ENCODE measurements at places on chromosomes 5 and 9. TPM values are rescaled to one million over a fixed set of nuclear protein-coding genes. Genes with fewer than 3 reads are reported as not detected.
A peak's percentile ranks its signal among the peaks of the same experiment; 100 is the strongest.

The PCDHA10 gene
- total RNA-seq: 18.3 TPM

The IFNB1 gene
- total RNA-seq: not detected

The NEUROG1 gene
- not detected for total RNA-seq

The NIPBL gene
- total RNA-seq: 85.6 TPM

The SLC4A9 gene
- 0.58 TPM for total RNA-seq

The CCL28 gene
- not detected for total RNA-seq

The HAVCR2 gene
- 0.62 TPM for total RNA-seq

The RRAGA gene
- 53.3 TPM for total RNA-seq

The SV2C gene
- total RNA-seq: 0.27 TPM

The PHF24 gene
- 0.29 TPM for total RNA-seq

DNA sequence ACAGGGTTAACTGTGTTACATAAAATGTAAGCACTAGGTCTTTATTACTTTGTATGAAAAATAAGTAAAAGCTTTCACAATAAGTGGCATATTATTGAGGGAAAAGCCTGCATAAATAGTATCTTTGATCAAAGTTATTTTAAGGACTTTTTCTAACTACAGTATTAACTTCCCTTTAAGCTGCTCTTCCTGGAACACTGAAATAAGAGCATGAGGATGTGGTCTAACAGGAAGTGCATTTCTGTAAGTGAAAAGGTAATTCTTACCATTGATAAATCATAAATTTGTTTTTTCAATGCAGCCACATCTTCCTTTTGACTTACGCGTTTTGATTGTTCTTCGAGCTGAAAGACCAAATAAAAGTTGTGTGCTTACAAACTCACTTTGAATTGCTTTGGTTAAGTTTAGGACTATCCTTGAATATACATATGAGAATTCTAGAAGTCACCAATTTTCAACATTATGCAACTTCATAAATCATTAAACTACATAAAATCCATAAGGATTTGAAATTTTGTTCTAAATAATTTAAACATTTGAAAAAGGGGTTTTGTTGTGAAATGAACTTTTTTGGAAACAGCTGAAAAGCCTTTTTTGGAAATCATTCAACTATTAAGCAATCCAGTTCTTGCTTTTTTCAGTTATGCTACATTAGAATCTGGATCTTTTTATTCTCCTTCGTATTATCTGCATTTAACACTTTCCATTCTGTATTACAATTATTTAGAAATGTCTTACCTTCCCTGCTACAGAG lies 50.6 kb downstream of the RASEF start:
- DNase-seq: no peak

GRCh38 chr9:88828018-88828417 lies 163.2 kb upstream of the S1PR3 start:
- no peak for DNase-seq

- DNase-seq: no peak
These were observed 693.3 kb downstream of the DTWD2 start for GRCh38 chr5:118295045-118295444.

GRCh38 chr9:1404940-1405339 lies 354.8 kb downstream of the DMRT2 start:
- DNase-seq: no peak

DNA sequence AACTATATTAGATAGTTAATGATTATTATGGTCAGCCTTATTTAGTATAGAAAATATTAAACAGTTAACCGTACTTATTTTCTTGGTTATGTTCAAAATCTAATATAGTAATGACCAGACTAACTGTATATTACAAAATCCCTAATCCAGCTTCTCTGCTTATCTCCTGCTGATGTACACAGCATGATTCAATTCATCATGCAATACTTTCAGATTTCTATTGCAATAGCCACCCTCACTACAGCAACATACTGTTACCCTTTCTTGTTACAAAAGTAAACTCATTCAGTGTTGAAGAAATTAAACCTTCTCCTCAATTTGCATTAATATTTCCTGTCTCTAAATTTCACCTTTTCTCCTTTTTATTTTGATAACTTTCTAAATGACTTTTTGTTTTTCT lies 1375.0 kb upstream of the NUDT12 start:
- no peak for DNase-seq

- no peak for DNase-seq
These were observed 280.1 kb downstream of the HSPA4 start for GRCh38 chr5:133331941-133332340.

GRCh38 chr5:168291964-168292785 lies 730 bp downstream of the WWC1 start:
- DNase-seq: peak; percentile 37

- DNase-seq: no peak
These were observed 473.1 kb downstream of the DIRAS2 start for GRCh38 chr9:90169490-90169889.

GRCh38 chr9:85172001-85172978 lies 502.8 kb downstream of the NTRK2 start:
- no peak for DNase-seq

DNA sequence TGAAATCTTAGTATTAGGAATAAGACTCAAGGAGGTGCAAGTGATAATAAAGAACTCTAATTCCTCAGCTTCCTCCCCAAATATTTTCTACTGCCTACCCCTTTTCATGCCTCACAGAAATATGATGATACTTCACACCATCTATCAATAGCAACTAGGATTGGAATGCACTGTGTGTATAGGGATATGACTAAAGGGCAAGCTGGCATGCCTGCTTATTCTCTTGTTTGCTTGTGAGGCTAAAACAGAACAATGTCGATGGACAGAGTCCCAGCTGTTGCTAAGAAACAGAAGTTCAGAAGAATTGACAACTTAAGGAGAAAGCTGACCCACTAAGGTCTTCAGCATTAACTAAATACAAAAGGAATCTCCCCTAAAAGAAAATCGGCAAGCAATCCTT lies 9.7 kb upstream of the CHD1 start:
- DNase-seq: no peak

- DNase-seq: no peak
These were observed 31.1 kb upstream of the CCDC180 start for GRCh38 chr9:97276310-97276852.

DNA sequence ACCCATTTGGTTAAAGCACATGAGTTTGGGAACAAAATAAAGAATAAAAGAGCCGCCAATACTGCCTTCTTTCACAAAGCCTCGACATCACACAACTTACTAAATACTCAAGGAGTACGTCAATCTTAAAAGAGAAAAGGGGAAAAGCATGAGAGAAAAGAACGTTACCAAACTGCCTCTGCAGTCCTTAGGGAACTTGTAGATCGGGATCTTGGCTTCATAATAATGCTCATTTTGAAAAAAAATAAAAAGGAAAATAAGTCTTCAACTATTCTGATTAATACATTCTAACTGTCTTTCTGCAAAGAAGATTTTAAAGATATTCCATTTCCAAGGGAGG lies 618.4 kb downstream of the PDE4D start:
- no peak for DNase-seq

DNA sequence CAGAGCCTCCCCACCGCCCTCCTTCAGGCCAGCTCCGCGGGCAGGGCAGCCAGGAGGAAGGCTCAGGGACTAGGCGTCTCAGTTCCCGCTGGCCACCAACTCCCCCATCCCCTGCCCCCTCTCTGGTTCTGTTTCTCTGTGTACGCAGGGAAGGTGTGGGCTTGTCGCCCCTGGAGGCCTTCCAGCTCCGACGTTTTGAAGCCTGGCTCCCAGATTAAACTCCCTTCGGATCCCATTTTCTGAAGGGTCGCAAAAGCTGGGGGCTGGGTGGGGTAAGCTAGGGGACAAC lies 346 bp downstream of the ATOX1 start:
- no peak for DNase-seq

DNA sequence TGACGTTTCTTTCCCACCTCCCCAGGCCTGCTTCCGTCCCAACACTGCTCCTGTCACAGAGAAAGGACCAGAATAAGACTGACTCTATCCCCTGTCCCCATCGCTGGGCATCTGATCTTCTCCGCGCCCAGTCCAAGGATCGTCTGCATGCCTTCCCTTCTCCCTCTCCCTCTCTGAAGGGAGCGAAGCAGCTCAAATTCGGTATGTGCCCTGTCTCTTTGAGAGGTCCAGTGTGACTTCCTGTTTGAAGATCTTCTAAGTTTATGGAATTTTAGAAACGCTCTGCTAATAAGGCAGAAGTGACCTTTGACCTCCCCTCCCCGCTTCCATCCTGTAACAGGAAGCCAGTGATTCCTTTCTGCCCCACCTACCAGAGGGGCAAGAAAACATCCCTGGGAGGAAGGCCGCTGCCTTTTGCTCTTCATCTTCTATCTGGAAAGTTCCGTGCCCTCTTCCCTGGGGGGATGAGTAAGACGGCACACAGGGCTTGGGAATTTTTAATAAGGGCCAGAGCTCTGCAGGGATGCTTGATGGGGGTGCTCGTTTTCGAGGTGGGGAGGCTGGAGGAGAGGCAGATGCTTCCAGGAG lies 40.7 kb upstream of the RNU6ATAC start:
- no peak for DNase-seq

DNA sequence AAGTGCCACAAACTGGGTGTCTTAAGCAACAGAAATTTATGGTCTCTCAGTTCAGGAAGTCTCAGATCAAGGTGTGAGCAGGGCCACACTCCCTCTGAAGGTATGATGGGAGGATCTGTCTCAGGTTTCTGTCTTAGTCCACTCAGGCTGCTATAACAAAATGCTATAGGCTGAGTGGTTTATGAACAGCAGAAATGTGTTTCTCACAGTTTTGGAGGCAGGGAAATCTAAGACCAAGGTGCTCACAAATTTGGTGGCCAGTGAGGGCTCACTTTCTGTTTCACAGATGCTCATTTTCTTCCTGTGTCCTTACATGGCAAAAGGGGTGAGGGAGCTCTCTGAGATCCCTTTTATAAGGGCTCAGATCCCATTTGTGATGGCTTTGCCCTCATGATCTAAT lies 281.4 kb downstream of the CWC27 start:
- DNase-seq: no peak

GRCh38 chr5:56100439-56101176 lies 105.8 kb upstream of the IL6ST start:
- DNase-seq: no peak

DNA sequence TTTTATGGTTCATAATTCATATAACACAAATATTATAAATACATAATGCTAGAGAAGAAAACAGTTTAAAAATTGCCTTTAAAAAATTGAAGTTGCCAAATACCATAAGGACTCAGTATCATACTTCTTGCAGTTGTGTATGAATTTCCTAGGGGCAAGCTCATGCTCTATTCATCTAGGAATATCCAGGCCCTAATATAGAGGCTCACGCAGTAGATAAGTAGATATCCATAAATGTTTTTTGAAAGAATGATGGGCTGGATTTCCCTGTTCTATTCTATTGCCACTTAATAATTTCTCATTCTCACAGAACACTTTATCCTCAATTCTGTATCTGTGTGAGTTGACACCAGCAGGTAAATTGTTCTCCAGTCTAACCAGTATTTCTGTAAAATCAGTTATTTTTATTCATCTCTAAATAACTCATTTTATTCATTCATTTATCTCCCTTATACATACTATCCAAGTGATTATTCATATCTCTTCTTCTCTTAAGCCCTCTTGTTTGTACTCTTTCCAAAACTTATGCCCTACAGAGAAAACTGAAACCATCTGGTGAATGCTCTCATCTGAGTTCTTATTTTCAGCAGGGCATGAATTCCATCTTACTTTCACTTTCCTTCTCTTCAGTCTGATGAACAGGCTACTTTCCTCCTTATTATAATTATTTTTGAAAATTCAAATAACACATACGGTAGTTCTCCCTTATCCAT lies 97.1 kb downstream of the SLC44A1 start:
- DNase-seq: no peak

DNA sequence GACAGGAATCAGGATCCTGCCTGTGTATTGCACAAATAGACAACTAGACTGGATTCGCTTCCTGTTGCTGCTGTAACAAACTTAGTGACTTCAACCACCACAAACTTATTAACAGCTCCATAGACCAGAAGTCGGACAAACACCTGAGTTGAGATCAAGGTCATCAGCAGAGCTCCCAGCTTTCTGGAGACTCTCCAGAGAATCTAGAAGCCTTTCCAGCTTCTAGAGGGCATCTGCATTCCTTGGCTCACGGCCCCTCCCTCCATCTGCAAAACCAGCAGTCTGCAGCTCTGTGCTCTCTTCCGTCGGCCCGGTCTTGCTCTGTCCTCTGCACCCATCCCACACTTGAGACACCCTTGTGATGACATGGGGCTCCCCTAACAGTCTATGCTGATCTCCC lies 99.1 kb downstream of the KCNT1 start:
- DNase-seq: no peak

DNA sequence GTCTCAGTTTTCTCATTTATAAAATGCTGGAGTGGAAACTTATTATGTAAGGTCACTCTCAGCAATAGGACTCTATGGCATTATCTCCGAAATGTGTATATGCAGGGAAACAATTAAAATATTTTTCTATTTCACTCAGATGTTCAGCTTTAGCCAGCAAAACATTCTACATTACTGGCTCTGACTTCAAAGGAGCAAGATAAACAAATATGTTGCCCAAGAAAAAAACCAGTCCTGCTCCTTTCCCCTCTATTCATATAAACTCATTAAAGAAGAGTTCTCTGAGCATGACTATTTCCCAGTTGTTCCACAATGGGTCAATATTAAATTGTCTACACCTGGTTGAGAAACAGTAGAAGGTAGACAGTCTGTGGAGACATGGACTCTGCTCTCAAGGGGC lies 155.0 kb downstream of the NPR3 start:
- DNase-seq: no peak

DNA sequence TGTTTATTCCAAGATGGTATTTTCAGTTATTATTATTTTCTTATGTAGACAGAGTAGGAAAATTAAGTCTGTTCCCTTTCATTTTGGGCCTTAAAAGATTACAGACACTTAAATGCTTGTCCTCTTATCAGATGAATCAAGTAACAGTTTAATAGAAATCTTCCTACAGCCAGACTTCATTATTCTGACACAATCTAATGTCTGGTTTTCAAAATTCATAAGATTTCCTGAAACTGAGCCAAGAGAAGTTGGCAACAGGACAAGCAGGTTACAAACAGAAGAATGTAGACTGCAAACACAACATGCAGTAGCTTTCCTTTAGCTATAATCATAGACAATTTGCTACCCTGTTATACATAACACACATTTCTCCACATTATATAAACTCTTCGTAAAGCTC lies 130.5 kb downstream of the FBXL17 start:
- DNase-seq: no peak

DNA sequence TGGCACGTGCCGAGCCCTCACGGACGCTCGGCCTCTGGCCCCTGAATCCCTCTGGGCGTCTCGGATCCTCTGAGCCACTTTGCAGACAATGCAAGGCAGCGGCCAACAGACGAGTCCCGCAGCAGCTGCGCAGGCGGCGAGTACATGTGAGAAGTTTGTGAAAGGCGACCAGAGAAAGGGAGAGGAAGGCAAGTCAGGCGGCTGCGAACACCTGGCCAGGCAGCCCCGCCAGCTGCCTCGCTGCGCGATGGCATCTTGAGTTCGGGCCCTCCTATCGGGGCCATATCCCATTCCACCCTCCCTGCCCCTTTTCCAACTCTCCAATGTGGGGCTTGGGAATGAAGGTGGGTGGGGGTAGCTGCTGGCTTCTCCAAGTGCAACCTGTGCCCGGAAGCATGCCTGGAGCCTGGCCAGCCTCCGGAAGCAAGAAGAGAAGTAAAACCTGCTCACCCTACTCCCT lies 4.5 kb upstream of the POU4F3 start:
- DNase-seq: no peak

GRCh38 chr9:125634040-125634717 lies 72.8 kb downstream of the MAPKAP1 start:
- DNase-seq: no peak

Measured in progenitor cell of endocrine pancreas (in vitro differentiated cells).